Esophagus muscularis mucosa (tissue), 4 donors: ENCODE measurements at places on chromosomes 5 and 9. TPM values are rescaled to one million over a fixed set of nuclear protein-coding genes. Genes with fewer than 3 reads are reported as not detected.

DNA sequence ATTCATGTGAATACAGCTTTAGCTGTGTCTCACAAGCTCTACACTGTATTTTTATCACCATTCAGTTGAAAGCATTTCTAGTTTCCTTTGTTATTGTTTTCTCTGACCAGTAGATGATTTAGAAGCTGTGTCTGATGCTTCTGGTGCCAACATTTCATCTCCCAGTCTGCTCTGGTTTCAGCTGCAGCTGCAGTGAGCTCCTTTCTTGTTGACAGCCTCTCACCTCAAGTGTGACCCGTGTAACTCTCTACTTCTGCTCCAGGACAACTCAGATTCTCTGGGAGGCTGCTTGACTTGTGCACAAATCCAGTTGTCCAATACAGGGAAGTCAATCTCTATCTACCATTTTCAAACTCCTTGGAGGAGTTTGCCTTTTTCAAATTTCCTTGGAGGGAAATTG lies 504.8 kb downstream of the DIRAS2 start:
- no peak for DNase-seq

Gene C9orf50
- not detected for total RNA-seq

DNA sequence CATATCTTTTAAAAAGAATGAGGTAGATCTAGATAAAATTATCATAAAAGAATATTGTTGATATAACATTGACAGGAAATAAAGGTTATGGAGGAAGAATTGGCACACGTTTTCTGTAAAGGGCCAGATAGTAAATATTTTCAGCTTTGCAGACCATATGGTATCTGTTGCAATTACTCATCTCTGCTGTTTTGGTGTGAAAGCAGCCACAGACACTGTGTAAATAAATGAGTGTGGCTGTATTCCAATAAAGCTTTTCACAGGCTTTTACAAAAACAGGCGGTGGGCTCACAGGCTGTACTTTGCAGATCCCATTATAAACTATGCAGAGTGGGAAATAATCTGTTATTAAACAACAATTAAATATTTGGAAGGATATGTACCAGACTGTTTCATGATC lies 87.4 kb downstream of the SGCD start:
- no peak for DNase-seq

DNA sequence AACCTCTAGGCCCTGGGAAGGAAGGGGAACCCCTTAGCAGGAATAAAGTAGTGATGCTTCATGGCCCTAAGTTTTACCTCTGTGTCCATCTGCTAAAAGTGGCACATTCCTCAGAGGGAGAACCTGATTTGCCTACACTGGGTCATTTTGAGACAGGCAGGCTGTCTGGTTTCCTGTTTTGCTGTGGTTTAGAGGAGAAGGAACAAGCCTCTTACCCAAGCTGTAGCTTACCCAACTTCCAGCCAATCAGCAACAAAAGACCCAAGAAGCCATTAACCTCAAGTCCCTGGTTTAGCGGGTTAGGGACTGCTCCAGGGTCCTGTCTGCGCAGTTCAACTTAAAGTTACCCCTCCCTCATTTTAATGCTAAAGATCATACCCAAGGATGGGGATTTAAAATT lies 411.0 kb downstream of the MAT2B start:
- no peak for DNase-seq

DNA sequence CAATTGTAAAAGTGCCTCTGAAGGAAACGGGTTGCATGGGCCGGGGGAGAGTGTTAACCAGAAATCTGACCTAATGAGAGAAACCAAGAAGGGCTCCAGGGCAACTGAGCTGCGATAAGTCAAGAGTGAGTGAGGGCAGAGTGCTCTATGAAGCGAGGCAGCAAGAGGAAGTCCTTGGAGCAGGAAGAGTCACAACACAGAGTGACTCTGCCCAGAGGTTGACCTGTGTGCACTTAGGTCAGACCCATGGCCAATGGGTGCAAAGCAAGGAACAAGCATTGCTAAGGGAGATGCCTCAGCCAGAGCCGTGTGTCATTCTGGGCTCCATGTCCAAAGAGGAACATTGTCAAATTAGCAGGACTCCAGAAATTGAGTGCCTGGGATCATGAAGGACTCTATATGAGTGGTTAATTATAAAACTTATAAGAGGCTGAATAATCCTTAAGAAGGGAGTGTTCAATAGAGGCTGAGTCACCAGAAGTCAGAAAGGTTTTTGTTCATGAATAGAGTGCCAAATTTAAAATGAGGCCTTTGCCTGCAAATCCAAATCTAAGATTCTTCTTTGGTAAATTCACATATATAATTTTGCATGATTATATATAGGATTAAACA lies 438.5 kb downstream of the MED10 start:
- peak; percentile 45 for DNase-seq
